ENCODE measurements at places on chromosomes 2 and 18. TPM values are rescaled to one million over a fixed set of nuclear protein-coding genes. Genes with fewer than 3 reads are reported as not detected.

DNA sequence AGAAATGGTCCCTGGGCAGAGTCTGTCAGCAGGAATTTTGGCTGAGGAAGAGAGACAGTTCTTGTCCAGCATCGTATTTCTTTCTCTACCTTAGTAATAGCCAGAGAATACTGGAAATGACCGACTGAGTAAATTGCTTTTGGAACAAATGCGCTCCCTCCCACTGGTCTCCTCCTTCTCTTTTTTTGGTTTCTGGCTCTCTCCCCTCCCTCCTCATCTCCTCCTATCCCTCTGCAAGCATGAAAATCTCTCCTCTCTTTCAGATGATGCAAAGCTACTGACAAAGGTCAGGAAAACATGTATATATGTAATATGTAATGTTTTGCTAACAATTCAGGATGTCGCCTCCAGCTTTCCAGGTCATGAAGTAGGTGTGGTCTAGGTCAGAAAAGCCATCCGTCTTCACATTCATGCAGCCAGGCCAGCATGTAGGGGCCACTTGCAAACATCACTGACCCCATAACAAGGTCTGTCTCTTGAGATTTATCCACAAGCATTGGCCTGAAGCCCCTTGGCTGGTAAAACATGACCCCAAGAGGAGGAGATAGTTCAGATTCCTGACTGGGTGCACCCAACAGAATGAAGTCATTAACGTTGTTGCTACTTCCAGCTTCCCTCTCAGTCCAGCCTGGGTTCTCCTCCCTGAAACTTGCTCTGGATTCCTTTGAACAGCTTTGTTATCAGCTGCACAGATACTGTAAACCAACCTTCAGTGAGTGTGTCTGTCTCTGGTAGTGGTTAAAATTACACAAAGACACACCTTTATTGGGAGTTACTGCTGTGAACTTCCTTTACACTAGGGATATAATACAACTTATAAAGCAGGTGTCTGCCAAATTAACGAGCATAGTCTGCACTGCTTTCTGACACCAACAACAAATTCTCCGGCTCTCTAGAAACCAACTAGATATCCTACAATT lies 864.4 kb upstream of the KLHL29 start:
- no peak for DNase-seq

- DNase-seq: no peak
These were observed 1237.7 kb downstream of the LRP1B start for GRCh38 chr2:140892911-140893637.

DNA sequence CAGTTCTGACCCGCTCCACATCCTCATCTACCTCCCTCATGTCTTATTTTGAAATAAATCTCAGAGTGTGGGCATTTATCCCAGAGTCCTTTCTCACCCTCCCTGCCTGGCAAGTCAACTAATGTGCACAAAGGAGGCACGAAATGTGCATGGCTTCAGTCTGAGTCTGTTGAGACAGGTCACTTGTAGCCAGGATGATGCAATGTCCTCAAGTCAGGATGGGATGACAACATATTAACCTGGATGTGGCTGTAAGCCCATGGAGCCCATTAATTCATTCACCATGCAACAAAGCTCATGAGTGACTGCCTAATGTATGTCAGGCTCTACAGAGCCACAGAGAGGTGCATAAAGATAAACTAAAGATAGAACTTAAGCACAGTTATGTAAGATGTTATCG lies 34.5 kb downstream of the KCNG3 start:
- DNase-seq: no peak

GRCh38 chr2:37682473-37682872 lies 11.0 kb upstream of the CDC42EP3 start:
- no peak for DNase-seq

DNA sequence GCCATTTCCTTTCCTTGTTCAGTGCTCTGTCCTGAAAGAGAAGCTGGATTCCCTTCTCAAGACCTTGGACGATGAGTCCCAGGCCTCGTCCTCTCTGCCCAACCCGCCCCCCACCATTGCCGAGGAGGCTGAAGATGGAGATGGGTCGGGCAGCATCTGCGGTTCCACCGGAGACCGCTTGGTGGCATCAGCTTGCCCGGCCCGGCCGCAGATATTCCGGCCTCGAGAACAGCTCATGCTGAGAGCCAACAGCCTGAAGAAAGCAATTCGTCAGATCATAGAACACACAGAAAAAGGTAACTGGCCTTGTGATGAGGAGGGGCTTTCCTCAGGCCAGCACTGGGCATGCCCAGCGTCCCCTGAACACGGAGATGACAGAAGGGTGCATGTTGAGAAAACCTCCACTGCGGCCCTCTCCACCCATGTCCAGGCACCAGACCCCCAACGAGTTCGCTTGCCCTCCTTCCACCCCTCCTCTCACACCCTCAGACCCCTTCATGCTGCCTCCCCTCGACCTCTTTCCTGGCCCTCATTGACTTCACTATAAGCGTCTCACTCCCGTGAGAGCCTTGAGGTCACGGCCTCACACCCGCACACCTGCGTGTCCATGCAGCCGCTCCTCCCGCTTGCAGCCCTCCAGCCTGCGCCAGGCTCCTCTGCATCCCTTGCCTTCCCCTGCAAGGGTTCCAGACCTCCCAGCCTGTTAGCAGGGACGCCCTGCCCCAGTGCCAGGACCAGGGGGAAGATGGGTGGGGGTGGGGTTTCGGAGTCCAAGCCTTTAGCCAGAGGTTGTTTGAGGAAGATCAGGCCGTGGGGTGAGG lies 95.0 kb downstream of the DGKD start:
- peak; percentile 75 for DNase-seq

- DNase-seq: no peak
These were observed 120.0 kb upstream of the FAM117B start for GRCh38 chr2:202514732-202515131.

The MYCN gene
- total RNA-seq: 0.52 TPM

The BOLL gene
- not detected for total RNA-seq

The SERPINB2 gene
- total RNA-seq: not detected
